T-cell (primary cell): ENCODE measurements at places on chromosomes 12 and 14. TPM values are rescaled to one million over a fixed set of nuclear protein-coding genes. Genes with fewer than 3 reads are reported as not detected.

SPTB gene
- total RNA-seq = 0.10 TPM

TIGAR gene
- total RNA-seq = 7.5 TPM

LHX5 gene
- not detected for total RNA-seq

SLC8B1 gene
- 76.7 TPM for total RNA-seq

CMTM5 gene
- not detected for total RNA-seq

- no peak overlapping the region for H3K4me3 ChIP-seq
- no peak overlapping the region for H3K27ac ChIP-seq
- H3K27me3 ChIP-seq = peaks cover 9% of the 10 kb centered on the region
- H3K4me1 ChIP-seq = no peaks in the 10 kb centered on the region
- no peak for DNase-seq
- H3K36me3 ChIP-seq = no peaks in the 10 kb centered on the region
Observed at GRCh38 chr14:25055992-25056687, 6.2 kb upstream of the STXBP6 start.

DNA sequence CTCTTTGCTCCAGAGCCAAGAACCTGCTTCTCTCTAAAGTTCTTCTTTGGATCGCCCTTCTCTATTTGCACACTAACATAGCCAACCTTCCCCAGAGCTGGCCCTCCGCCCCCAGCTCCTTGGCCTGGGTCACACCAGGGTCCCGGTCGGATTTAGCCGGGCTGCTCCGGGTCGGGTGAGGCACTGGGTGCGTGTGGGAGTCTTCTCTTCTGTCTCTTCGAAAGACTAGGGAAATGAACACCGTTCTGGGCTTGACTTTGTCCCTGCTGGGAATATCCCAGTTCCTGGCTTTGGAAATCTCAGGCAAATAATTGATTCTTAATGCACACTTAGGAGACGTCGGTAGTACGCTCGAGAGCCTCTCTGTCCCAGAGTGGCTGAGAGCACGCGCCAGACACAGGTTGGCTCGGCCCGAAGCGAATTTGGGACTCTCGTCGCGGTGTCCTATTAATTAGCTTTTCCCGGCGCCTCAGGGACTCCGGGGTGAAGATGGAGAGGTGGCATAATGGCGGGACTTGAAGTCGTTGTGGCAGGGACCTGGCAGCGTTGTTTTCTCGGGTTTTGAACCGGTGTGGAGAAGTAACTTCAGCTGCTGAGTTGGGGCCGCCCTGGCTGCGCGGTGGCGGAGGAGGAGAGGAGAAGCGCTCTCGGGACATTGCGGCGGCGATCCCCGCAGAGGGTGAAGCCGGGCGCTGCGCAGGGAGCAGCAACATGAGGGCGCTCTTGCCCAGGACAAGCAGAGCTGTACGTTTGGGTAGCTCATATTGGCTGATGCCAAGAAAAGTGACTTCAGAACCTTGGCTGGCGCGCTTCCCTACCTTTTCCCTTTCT lies 7.5 kb downstream of the FOXG1 start:
- H3K4me1 ChIP-seq = no peaks in the 10 kb centered on the region
- peaks cover 8% of the 10 kb centered on the region for H3K27me3 ChIP-seq
- H3K36me3 ChIP-seq = no peaks in the 10 kb centered on the region

DNA sequence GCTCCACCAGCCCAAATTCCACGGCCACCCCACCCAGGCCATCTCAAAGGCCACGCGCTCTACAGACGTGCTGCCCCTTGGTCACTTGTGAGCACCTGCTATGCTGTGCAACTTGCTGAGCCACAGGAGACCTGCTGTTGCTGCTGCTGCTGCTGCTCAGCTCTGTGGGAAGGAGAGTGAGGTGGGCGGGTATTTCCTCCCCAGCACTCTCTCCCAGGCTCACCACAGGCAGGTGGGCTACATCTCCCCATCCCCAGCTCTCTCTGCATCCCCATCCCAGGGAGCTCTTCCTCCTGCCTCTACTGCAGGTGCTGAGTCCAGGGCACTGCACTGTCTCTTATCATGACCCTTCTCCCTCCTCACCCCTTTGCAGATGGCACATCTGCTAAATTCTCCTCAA lies 306.9 kb downstream of the BCL11B start:
- no peak overlapping the region for H3K27ac ChIP-seq
- no peaks in the 10 kb centered on the region for H3K36me3 ChIP-seq
- H3K27me3 ChIP-seq = no peaks in the 10 kb centered on the region
- H3K4me1 ChIP-seq = peaks cover 12% of the 10 kb centered on the region
- no peak for DNase-seq

- H3K36me3 ChIP-seq = no peaks in the 10 kb centered on the region
- no peaks in the 10 kb centered on the region for H3K4me1 ChIP-seq
- peaks cover 43% of the 10 kb centered on the region for H3K27me3 ChIP-seq
- no peak for DNase-seq
- no peak overlapping the region for H3K4me3 ChIP-seq
Observed at GRCh38 chr12:111249018-111249370, 119.9 kb downstream of the PHETA1 start.

- H3K36me3 ChIP-seq = no peaks in the 10 kb centered on the region
- H3K4me3 ChIP-seq = no peak overlapping the region
- DNase-seq = no peak
- H3K27me3 ChIP-seq = peaks cover 2% of the 10 kb centered on the region
- no peak overlapping the region for H3K27ac ChIP-seq
Observed at GRCh38 chr14:51539571-51540037, 112.1 kb upstream of the FRMD6 start.
